Activated naive CD4-positive, alpha-beta T cell (primary cell): ENCODE measurements at places on chromosomes 6 and 20.

GRCh38 chr6:148947621-148948444 lies 201.0 kb downstream of the UST start:
- DNase-seq: peak; percentile 58

DNA sequence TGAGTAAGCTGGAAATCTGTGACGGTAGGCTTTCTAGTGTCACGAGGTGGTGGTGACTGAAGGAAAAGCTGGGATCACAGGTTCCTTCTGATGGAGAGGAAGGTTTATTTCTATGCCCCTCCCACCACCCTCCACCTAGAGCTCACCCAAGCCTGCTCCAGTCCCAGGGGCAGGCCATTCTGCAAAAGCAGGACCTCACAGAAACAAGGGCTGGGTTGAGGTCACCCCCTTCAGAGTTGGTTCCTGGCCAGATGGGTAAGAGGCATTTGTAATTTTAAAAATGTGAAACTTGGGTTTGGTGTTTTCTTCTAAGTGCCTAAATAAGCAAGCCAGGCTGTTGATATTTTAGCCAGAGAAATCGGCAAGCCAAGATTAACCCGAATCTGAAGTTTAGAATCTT lies 46.6 kb downstream of the KCTD20 start:
- no peak for DNase-seq

DNA sequence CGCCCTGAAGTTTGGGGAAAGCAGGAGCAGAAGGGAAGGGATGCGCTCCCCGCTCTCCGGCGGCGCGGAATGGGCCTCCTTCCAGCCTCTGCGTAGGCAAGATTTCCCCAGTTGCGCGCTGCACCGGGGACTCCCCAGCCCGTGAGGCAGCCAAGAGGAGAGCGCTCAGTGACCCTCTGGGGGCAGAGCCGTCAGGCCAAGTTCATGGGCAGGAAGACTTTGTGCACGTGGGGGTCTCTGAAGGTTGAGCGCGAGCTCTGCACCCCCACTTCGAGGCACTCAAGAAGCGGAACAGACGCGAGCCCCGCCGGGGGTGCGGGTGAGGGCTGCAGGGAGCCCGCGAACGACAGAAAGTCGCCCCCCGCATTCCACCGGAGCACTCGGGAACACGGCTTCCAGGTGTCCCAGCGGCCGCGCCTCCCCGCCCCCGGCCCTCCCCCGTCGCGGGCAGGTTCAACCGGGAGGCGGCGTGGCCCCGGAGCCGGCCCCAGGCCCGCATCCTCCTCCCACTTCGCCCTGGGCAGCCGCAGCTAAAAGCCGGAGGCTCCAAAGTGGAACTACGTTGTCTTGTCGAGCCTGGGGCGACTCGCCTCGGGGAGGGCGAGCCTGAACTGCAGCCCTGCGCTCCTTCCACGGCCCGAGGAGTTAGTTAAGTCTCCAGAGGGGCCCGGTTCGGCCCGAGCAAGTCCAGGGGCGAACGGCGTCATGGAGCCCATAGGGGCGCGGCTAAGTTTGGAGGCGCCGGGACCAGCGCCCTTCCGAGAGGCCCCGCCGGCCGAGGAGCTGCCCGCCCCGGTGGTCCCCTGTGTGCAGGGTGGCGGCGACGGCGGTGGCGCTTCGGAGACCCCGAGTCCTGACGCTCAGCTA lies at the start of gene PPP1R3G:
Gene PPP1R3G (plus strand): TSS at position 561 of the 867 bp plus-strand sequence. CDS start 145 bp downstream, at position 706.
- no peak for DNase-seq

DNA sequence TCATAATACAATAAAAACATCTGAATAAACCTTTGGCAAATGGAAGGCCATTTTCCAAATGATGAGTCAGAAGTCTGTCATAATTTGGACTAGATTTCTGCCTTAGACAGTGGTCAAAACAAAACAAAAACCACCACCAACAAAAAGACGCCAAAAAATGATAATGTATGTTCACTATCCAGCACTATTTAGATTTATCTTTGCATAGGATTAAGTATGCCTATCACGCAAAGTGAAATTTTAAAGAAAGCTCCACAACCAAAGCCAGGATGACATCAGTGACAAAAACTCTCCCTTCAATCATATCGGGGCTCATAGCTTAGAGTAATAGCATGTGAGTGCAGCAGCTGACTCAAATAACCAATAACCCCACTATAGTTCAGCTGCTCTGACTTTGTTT lies 201.9 kb downstream of the MOXD1 start:
- DNase-seq: no peak

- no peak for DNase-seq
These were observed at the start of gene ANKRD66 for GRCh38 chr6:46746696-46747095. Gene ANKRD66 (plus strand): TSS chr6:46746933. CDS start chr6:46751949, 5,016 bp downstream.

- no peak for DNase-seq
These were observed 16.9 kb upstream of the THEMIS start for GRCh38 chr6:127917766-127918165.
